ENCODE measurements at places on chromosomes 2 and 18. TPM values are rescaled to one million over a fixed set of nuclear protein-coding genes. Genes with fewer than 3 reads are reported as not detected.

Gene VAMP8
- 56.4 TPM for polyA plus RNA-seq

Gene SCRN3
- 36.0 TPM for polyA plus RNA-seq

Gene IL1B
- polyA plus RNA-seq = 0.58 TPM

Gene EVA1A
- polyA plus RNA-seq = 28.9 TPM

Gene DSG2
- polyA plus RNA-seq = 38.7 TPM
